ENCODE measurements at places on chromosomes 2 and 18.

GRCh38 chr2:71948781-71949536 is 198.7 kb downstream of the CYP26B1 start:
- peak; percentile 92 for DNase-seq

DNA sequence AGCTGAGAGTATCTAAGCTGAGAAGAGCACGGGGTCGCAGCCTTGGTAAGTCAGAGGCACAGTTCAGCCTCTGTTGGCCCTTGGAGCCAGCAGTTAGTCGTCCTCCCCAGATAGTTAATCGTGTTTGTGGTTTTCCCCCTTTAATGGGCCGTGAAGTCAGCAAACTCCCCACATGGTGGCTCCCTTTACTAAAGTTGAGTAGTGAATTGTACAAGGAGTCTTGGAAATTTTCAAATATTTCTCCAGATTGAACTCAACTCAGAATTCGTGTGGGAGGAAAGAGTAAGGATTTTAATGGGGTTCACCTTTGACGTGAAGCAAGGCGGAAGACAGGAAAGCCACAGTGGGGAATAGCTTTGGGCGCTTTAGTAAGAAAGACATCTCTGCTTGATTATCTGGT is 2.4 kb upstream of the ADCYAP1 start:
- no peak for DNase-seq

DNA sequence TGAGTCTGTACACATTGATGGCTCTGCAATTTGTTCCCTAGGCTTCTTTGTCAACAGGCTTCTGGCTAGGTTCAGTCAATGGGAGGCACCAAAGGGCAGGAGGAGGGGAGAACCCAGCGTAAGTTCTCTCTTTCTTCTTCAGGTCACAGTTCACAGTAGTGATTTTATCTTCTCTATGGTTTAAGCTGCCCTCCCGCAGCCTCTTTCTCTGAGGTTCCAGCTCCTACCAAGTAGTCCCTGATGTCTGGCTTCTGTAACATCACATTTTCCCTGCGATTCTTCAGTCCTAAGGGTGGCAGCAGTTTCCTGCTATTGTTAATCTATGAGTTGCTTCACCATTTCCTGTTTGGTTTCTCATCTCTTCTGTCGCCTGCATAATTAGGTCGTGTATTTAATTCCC is 107.4 kb downstream of the CPO start:
- no peak for DNase-seq

DNA sequence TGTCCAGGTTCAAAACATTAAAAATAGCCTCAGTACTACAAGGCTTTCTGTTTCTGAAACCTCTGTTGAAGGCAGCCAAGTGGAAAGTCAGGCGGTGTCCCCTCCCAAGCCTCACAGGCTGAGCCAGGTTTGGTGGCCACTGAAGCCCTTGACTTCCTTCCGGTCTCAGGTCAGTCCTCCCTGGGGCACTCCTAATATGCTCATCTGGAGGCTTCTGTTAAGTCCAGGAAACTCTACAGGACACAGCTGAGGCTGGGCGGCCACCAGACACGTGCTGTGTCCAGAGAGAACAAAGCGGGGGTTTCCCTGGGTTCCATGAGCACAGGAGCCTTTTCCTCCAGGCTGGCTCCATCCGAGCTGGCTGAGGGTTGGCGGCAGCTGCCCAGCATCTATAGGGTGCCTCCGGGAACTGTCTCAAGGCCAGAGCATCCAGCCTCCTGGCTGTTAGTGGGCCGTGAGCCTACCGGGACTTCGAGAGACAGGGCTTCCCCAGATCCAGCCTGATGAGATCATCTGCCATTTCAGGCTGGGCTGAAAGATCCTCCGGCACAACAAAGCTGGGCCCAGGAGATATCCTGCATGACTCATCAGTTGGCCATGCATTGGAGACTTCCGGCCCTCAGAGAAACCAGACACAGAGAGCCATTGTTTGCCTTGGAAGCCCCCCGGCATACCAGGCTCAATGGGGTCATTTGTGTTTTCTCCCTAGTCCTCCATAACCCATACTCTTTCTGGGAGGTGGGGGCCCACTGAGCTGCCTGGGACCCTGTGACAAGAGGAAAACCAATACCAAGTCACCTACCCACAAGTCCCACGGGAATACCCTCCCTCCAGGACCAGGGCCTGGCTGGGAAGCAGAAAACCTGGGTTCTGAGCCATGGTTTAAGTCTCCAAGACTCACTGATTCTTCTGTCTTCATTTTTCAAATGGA is 71.7 kb downstream of the HS1BP3 start:
- no peak for DNase-seq

DNA sequence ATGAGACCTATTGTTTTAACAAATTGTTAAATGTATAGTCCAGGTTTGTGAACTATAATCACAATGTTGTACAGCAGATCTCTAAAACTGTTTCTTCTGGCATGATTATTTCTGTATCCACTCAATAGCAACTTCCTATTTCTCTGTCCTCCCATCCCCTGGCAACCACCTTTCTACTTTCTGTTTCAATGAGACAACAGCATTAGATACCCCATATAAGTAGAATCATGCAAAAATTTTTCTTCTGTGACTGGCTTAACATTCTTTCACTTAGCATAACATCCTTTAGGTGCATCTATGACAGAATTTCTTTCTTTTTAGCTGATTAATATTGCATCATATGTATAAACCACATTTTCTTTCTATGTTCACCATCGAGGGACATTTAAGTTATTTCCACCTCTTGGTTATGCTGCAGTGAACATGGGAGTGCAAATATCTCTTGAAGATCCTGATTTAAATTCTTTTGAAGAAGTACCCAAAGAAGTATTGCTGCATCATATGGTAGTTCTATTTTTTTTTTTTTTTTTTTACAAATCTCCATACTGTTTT is 713.5 kb downstream of the LRP1B start:
- DNase-seq = no peak

DNA sequence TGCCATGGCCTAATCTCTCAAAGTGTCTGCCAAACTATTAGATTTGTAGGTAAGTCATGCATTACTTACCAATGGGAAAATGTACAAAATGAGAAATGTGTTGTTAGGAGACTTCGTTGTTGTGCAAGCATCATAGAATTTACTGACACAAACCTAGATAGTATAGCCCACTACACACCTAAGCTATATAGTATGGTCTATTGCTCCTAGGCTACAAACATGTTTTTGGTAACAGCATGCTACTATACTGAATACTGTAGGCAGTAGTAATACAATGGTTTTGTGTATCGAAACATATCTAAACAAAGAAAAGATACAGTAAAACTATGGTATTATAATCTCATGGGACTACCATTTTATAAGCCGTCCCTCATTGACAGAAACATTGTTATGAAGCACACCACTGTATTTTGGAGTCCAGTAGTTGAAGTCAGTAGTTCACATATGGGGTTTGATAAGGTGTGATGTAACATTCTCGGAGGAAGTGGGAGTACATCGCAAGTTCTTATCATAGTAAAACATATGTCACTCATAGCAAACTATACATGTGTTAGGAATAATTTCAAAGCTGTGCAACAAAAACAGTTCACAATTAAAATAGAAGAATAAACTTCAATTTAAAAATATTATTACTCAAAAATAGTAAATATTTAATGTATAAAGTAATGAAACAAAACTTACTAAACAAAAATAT is 12.0 kb upstream of the GTF2A1L start:
- DNase-seq = no peak

DNA sequence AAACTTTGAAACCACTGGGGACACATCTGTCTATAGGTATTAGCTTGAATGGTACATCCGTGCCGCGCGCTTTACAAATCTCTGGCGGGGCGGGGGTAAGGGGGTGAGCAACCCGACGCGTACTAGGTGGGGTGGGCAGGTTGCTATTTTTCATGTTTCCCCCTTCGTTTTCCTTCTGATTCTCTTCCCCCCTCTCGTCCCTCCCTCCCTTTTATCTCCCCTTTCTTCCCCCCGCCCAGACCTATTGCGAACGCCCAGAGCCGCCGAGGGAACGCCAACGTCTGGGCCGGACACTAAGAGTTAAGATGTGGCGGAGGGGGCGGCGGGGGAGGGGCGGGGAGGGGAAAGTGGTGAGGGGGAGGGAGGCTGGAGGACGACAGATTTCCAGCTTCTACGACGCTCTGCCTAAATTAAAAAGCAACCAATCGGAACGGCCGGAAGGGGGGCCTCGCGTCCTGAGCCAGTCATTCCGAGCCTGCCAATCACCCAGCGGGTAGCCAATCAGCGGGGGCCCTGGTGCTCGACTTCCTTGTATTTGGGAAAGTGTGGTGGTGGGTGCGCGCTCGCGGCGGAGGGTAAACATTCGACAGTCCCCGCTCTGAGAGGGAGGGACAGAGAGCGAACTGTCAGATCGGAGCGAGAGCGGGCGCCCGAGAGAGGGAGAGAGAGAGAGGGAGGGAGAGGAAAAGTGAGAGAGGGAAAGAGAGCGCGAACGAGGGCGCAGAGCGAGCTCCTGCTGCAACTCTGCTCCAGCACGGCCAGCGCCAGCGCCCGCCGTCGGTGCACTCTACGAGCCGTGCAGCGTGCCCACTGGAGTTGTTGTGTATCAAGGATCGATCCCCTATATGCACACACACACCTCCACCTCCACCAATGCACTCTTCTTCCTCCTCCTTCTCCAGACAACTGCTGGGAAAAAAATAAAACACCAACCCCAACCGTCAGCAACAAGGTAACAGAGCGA is at the start of gene POU3F3:
POU3F3 (plus strand) TSS at position 582 of the 964 bp plus-strand sequence. CDS start 1,396 bp downstream, outside the sequence.
- DNase-seq = peak; percentile 21

DNA sequence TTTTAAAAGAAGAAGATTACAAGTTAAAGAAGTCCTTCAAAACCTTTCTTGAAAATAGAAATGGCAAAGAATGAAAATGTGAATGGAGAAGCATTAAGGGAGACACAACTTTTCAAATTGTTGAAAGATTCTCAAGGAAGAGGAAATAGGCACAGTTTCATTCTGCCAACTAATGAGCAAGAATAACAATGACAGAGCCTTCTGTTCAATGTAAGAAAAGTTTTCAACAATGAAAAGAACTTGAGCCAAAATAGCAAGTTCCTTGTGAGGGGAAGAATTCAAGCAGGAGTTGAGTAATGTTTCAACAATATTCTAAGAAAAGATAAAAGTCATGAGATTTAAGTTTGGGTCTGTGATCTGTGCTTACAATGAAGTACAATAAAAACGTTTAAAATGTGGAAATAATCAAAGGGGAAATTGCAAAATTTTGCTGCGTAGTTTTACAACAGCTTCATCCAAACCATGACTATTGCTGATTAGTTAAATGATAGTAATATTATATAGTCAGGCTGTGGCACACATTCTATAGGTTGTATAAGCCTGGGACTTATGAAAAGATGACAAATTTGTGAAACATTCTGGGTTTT is 122.6 kb downstream of the METTL4 start:
- no peak for DNase-seq

DNA sequence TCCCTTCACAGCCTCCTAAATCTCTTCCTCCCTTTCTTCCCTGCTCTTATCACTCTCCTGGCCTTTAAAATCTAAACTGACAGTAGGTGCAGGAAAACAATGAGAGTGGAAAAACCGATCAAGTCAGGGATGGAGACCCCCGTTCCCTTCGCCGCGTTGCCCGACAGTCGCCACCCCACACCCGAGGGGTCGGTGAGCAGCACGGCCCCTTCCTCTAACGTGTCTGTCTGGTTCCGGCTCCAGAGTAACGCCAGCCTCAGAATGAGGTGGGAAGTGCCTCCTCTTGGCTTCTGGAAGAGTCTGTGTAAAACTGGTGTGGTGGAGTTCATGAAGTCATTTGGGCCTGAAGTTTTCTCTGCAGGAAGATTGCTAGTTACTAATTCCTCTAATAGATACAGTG is 138.6 kb downstream of the NFATC1 start:
- DNase-seq = peak; percentile 36

DNA sequence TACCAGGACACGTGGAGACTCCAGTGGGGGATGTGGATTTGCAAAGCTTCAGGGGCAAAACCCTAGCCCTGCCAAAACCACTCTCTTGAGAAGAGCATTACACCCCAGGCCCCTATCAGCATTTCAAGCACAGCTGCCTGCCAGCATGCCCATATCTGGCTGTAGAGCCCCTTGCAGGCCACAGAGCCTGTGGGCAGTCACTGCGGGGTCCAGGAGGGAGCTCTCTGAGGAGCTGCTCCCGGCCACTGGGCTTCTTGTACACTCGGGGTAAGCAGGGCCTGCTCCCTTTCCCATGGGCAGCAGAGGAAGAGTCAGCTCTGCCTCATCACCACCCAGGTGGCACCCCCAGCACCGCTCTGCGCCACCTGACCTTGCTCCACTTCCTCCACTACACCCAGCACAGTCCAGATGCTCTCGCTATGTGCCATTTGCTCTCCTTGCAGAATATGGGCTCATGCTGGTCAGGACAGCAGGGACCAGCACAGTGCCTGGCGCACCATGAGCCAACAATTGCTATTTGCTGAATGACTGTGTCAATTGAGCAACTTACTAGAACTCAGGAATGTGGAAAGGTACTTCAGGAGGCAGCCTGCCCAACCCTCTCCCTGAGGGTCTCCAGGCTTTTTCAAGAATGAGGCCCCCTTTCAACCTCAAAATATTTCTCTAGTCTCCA is 7.4 kb downstream of the CHST10 start:
- no peak for DNase-seq

- DNase-seq = no peak
These were observed 194.8 kb downstream of the ZFP36L2 start for GRCh38 chr2:43031471-43032212.

- DNase-seq = peak; percentile 58
These were observed 22.3 kb downstream of the CLASP1 start for GRCh38 chr2:121626777-121627524.

DNA sequence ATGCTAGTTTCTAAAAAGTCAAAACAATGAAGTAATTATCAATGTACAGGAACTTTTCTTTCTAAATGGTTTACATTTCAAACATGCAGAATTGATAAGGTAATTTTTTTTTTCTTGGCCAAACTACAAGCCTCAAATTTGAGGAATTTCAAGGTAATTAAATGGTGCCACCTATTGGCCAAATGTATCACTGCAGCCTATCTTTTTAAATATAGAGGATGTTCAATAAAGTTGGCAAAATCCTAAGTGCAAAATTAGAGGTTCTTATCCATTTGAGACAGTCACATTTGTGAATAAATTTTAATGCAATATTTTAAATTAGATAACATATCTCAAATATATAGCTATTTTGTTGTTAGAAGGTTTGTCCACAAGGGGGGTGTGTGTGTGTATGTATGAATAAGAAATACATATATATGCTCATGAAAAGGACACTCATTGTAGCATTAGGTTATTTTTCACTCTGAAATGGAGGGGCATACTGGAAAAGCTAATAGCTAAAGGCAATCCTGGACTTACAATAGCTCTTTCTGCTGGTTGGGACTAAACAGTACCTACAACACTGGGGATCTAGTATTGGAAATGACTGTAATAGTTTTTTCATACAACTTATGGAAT is 26.2 kb downstream of the MMADHC start:
- no peak for DNase-seq

- DNase-seq = no peak
These were observed 105.6 kb upstream of the ST3GAL5 start for GRCh38 chr2:85994421-85994777.

DNA sequence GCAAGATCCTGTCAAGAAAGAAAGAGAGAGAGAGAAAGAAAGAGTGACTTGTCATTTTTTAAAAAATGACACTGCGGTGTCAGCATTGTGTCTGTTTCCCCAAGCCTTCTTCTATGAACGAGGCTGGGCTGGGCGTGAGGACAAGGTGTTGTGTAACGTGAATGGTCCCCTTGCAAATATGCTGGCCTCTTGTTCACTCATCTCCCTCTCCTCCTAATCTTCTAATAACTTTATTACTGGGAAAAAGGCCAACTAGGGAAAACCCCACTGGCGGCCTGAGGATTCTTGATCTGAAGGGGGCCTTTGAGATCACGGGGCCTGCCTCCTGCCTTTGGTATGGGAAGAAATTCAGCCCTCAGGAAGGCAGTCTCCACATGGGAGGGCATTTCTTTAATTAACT is 163.1 kb downstream of the MIB1 start:
- no peak for DNase-seq

GRCh38 chr2:183927406-183928325 is 670.7 kb upstream of the ZNF804A start:
- no peak for DNase-seq
